CD4-positive, alpha-beta T cell treated with Interferon alpha-2 for 1 hour (primary cell): ENCODE measurements at places on chromosomes 12 and 14.

DNA sequence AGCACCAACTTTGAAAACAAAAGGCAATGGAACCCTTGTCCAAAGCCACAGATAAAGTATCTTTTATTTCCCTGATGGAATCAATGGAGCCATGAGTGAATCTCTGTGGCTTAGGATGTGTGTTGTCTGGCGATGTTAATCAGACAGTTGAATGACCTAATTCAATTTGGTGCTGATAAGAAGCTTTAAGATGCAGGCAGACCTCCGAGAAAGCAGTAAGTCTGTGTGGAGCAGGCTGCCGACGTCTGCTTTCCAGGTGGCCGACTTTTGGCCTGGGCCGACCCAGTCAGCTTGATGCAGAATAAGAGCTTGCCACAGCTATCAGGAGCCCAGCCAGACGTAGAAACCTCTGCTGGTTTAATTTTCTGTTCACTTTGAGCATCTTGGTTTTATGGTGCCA is 21.1 kb upstream of the TMEM132C start:
- DNase-seq: no peak

GRCh38 chr12:121060149-121061001 is 21.3 kb upstream of the OASL start:
- peak; percentile 79 for DNase-seq

DNA sequence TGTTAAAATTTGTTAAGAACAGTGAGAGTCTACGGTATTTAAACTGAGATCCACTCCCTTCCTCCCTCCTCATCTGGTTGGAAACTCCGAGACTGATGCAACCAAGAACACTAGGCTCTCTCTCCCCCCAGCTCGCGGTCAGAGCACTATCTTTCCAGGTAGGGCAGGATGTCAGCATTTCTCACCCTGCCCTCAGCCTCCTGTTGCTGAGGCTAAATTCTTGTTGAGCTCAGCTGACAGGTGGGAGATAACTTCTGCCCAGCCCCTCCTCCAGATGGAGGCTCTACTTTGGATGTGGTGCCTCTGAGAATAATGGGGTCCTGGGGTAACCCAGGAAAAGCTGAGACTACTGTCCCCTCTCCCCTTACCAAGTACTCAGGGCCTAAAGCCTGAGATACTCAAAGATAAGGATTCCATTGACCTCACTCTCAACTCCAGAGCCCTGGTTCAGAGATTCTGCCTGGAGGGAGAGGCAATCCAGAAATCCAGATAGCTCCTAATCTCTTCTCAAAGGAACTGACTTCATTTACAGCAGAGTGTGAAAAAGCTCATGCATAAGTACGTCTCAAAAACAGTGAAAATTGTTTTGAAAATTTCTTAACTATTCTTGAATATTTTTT is 110.1 kb downstream of the EML5 start:
- no peak for DNase-seq

DNA sequence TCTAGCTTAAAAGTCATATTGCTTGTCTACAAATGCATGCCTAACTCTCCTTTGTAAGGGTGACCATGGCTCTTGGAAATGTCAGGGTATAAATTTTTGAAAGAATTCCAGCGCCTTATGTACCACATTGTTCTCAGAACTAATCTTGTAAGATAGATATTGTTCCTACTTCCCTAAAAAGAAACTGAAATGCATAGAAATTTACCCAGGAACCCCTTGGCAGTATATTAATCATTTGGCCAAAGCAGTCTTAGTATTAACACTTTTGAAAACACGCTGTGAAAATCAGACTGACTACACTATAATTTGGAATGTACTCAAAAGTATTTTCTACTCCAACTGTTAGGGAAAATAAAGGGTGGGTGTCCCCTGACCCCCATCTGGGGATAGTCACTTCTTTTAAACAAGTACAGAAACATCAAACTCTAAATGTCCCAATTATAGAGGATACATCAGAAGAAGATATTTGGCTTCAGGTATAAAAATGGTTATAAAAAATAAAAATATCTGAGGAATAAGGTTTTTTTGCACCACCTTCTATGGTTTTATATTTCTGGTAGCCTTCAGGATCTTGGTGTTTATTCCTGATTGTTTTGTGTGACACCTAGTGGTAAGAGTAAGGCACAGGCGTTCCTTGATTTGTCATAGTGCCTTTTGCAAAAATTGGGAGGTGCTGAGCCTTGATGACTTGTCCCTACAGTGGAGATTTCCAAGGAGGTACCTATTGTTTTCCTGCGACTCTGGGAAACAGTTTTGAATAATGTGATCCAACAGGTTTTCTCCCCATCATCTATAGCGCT is 2.2 kb upstream of the NFKBIA start:
- DNase-seq: no peak

- DNase-seq: no peak
These were observed 56.6 kb downstream of the SUDS3 start for GRCh38 chr12:118432812-118433545.

- no peak for DNase-seq
These were observed 2.0 kb upstream of the NR4A1 start for GRCh38 chr12:52049286-52049685.

DNA sequence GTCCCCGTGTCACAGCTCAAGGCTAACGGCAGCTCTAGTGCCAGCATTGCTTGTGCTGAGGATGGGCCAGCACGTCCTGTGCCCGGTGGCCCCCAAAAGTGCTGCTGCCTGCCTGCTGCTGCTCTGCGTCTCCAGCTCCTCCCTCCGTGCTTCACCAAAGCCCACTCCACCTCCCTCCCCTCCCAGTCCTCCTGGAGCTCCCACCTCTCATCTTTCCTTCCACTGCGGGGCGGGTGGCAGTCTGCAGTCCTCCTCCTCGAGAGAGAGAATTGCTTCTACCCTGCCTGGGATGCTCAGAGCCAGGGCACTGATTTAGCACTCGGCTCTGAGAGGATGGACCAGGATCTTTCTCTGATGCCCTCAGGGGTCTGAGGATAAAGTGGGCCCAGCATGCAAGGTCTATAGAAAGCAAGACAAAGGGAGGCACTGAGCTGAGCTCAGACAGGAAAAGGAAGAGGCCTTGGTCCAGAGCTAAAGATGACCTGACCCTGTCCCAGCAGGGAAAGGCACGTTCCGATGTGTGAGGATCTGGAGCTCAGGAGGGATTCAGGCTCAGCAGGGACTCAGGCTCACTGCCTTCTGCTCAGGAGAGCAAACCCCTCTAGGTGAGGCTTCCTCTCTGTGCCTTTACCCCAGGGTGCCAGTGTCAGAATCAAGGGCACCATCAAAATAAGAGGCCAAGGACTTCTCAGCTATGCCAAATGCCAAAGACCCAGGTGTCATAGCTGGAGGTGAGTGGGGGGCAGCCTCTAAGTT is 113.1 kb upstream of the FKBP4 start:
- DNase-seq: no peak

- peak; percentile 66 for DNase-seq
These were observed at the start of gene C12orf42 for GRCh38 chr12:103495469-103496456. Gene C12orf42, minus strand, starts transcription at chr12:103495968. Its CDS starts 17,542 bp downstream, at chr12:103478426.

- DNase-seq: no peak
These were observed 47.5 kb upstream of the TCL1A start for GRCh38 chr14:95761436-95761835.

DNA sequence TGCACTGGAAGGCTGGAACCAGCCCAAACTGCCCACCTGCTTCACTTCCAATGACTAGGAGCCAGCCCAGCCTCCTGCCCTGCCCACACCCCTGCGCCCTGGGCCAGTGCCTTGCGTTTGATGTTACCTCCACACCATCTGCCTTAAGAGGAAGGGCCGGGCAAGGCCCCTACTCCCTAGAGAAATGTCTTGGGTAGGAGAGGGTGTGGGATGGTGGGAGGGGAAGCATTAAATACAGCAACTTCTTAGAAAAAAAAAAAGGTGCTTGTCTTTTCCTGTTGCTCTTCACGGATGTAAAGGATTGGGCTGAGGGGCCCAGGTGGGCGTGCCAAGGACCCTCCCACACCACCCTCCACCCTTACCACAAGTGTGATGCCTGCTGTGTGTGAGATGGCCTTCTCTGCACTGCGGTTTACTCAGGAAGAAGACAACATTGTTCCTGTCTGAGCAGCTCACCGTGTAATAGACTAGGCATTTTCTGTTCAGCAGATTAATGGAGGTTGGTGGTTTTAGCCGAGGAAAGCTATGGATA is 99.9 kb downstream of the NINJ2 start:
- peak; percentile 77 for DNase-seq

GRCh38 chr12:19234171-19234704 is 104.7 kb downstream of the PLEKHA5 start:
- DNase-seq: no peak

DNA sequence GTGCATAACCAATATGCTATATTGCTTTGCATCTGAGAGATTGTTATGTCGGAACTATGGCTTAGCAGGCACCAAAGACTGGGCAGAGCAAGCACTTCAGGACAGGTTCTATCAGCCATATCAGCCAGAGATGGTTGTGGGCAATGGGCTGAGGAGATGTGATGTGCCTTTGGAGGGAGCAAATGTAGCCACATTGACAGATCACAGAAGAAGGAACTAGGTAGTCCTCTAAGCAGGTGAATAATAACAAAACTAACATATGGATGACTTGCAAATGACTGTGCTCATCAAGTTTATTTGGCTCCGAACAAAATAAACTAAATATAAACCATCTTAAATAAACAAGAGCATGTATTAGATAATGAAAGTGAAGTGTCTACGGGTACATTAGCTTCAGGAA is 291.7 kb downstream of the RMST start:
- no peak for DNase-seq

DNA sequence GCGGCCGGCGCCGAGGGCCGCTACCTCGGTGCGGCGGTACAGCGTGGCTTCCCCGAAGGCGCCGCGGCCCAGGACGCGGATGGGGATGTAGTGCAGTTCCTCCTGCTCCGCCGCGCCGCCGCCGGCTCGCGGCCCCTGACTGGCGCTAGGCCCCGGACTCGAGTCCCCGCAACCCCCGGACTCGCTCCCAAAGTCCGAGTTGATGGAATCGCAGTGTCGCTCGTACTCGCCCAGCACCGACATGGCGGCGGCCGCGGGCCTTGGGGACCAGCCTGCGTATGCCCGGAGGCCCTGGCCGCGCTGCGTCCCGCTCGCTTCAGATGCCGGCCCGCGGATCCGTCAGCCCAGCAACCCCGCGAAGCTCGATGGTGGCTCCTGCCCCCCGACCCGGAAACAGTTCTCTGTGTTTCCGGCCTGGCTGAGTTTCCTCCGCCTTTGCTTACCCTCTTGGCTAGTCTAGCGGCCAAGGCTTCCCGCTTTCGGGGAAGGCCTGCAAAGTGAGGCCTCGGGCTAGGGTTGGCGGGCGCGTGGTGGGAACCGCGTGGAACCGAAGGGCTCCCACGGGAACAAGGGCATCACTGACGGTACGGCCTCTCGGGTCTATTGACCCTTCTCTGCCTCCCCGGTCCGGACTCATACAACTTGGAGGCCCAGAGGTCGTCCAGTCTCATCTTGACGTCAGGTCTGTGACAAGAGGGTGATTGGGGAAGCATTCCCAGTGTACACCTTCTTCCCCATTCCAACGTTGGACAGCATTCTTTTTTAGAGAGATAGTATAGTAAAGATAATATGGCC is at the start of gene NEK9:
TSS of gene NEK9 (minus strand) at position 370 of the 795 bp plus-strand sequence. CDS start at position 243, 127 bp downstream.
- peak; percentile 90 for DNase-seq

GRCh38 chr12:94049718-94050117 is 98.7 kb upstream of the PLXNC1 start:
- no peak for DNase-seq

DNA sequence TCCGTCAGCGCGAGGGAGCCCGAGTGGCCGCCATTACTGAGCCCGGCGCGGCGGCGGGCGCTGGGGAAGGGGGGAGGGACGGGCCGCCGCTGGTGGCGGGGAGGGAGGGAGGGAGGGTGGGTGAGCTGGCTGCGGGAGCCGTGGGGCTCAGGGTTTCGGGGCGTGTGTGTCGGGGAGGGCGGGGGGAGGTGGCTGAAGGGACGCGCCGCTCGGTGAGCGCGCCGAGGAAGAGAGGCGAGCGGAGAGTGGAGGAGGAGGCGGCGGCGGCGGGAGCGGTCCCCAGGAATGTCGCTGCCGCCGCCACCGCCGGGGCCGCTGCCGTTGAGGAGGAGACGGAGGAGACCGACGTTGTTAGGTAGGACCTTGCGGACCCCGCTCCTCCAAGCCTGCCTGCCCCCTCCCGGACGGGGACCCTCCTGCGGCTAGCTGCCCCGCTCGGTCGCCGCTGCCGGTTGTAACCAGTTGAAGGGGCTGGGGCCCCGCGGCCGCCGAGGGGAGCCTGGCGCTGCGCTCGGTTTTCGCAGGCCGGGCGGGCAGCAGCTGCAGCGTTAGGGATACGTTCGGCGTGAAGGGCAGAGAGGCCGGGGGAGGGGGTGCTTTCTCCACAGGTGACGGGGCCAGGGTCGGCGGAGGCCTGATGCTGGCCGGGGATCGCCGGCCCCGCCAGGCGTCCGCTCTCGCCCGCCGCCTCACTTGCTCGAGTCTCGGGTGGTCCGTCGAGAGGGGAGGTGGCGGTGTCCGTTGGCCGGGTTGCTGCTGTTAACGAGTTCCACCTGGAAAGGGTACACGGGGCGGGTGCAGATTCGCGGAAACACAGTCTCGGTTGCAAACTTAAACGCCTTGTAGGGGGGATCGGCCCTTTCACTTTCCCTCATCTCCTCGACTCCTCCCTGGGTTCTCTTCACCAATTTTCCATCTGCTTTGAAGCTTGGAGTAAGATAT is at the start of gene ARHGAP5:
TSS of gene ARHGAP5 (plus strand) at position 224 of the 942 bp plus-strand sequence. CDS start 13,366 bp downstream, outside the sequence.
- peak; percentile 70 for DNase-seq

DNA sequence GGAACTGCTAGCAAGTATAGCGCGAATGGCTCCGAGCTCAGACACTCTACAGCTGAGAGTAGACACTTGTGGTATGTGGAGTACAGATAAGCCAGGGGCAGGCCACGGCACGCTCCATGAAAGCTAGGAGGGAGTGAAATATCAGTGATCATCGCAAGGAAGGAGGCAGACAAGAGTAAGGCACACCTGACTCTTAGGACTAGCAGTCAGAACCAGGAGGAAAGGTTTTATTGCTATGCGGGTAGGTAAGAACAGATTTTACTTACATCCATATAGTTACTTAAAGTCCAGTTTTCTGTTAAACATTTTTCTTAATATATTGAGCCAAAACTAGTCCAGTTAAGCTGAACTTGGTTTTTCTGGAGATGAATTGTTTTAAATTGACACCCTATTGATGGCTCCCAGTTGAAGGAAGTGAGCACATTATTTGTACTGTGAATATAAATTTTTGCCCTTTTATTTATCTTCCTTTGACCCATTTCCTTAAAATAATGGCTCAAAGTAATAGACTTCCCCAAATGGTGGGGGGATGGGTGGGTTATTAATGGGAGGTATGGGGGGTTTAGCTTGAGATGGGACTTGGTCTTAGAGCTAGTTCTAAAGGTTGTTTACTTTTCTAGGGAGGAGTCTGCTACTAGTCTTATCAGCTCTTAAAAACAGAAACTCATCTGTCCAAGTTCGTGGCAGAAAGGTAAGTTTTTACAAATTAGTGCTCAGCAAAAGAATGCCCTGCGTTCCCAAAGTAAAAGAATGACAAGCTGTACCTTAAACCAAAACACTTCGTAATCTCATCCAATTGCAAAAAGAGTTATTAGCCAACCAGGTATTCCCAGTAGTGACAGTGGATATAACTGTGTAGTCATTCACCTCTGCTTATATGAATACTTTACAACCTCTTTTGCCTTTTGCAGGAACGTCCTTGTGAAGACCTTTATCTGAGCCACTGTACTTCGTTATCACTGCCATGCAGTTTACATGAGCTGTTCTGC is 5.8 kb downstream of the HNRNPA1 start:
- no peak for DNase-seq

GRCh38 chr12:49397000-49397399 is 29.7 kb downstream of the SPATS2 start:
- DNase-seq: no peak

GRCh38 chr12:101165319-101165718 is 44.7 kb downstream of the SLC5A8 start:
- DNase-seq: no peak

- no peak for DNase-seq
These were observed 10.3 kb downstream of the SLC6A12 start for GRCh38 chr12:203462-204260.
